ENCODE measurements at places on chromosomes 7 and 10. TPM values are rescaled to one million over a fixed set of nuclear protein-coding genes. Genes with fewer than 3 reads are reported as not detected.

INSIG1 gene
- total RNA-seq = 40.0 TPM

TRPV5 gene
- total RNA-seq = not detected

KIF11 gene
- total RNA-seq = 59.2 TPM

DNA sequence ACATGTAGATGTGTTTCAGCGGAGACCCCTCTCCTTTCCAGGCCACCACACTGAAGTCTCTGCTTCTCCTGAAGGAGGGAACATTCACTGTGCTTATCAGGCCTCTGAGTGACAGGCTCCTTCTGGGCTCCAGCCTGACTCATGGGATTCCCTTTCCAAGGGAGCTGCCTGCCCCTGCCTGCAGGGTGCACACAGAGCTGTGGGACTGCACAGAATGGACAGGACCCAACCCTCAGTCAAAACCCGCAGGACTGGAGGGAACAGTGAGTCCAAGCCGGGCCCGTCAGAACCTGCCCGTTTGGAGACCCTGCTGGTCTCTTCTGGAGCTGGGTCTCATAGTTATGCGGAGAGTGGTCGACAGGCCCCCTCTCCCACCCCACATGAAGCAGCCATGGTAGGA lies 32.6 kb downstream of the PLAC9 start:
- no peak for DNase-seq

GRCh38 chr10:119863951-119864565 lies 8.6 kb downstream of the MCMBP start:
- no peak for DNase-seq

All from H1 (cell line).